ENCODE measurements at places on chromosomes 3 and 15.

GRCh38 chr3:79111375-79112052 is 656.3 kb downstream of the ROBO1 start:
- no peak for DNase-seq

DNA sequence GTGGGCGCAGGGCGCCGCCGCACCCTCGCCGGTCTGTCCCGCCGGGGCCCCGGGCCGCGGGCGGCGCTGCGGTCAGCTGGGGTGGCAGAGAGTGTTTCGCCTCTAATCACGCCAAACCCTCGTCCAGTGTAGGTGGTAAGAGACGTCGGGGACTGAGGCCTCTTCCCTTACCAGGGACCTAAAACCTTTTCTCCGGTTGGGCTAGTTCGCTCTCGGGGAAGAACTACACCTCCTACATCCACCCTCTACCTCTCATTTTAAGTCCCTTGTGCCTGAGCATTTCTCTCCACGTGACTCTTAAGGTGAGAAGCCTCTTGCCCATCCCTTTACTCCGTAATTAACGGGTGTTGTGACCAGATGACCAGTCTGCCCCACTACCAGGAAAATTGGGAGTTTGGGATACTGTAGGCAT is 520 bp downstream of the TMEM42 start:
- peak; percentile 52 for DNase-seq

DNA sequence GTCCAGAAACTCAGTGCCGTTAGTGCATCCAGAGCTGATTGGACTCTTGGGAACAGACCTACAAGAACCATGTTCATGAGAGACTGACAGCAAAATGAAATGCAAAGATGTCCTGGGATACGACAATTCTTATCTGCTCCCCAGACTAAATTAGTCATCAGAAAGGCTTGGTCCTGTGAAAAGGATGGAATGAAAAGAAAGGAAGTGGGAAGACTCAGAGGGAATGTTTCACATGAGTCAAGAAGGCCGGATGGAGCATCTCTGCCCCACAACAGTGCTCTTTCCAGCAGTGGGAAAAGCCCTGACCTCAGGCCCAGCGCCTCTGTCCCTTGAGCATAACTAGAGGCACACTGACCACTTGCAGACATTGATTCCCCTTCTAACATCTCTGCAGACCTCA is 39.3 kb upstream of the UACA start:
- no peak for DNase-seq

GRCh38 chr3:164641071-164641470 is 437.2 kb downstream of the SI start:
- DNase-seq, result no peak

DNA sequence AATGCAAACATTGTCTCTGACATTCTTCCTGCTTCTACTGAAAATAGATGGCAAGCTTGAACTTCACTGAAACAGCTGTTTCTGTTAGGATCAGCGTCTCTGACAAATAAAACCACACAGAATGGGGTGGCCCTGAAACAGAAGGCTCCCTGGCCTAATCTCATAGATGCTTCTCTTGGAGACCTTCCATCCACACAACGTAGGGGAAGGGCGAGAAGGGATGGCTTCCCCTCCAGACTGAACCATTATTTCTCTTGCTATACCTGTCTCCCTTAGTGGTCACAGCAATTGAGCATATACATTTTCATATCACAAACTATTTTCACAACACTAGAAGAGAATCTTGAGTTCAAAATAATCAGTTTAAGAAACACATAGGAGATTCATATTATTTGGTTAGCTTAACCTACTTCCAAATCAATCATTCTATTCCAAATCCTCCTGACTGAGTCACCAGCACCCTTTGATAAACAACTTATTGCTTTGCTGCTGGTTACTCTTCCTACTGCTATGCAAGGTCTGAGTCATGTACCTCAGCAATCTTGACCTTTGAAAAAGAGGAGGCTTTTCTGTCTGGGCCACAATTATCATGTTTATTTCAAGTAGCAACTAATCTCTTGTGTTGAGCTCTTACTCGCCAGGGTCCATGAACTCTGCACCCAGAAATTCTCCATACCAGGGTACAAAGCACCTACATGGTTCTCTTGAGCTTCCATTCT is 45.5 kb downstream of the CBLB start:
- DNase-seq, result no peak

DNA sequence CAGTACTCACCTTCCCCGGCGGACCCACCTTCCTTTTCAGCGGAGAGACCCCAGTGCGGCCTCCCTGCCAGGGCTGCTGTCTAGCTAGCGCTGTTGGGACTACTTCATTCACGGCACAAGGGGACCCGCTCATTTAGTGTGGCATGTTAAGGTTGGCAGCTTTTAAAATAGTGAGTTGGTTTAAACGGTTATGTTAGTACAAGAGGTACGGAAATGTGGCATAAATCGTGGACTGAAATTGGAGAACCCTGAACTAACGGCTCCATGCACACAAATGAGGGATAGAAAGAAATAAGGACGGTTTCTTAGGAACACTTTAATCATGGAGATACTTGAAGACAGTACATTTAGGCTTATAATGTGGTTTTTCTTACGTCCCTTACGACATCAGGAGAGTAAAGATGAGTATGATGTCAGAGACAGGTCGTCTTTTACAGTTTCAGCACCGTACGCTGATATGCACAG is 752 bp downstream of the CEP63 start:
- peak; percentile 22 for DNase-seq

- no peak for DNase-seq
These were observed 27.5 kb upstream of the RPL29 start for GRCh38 chr3:52023101-52023770.

GRCh38 chr15:89129123-89129815 is 41.0 kb downstream of the ABHD2 start:
- peak; percentile 54 for DNase-seq

GRCh38 chr3:149816986-149817385 is 4.0 kb downstream of the RNF13 start:
- DNase-seq, result no peak

- no peak for DNase-seq
These were observed 256.5 kb upstream of the NECTIN3 start for GRCh38 chr3:110815008-110815583.

GRCh38 chr15:85727068-85727467 is 67.7 kb downstream of the KLHL25 start:
- no peak for DNase-seq

DNA sequence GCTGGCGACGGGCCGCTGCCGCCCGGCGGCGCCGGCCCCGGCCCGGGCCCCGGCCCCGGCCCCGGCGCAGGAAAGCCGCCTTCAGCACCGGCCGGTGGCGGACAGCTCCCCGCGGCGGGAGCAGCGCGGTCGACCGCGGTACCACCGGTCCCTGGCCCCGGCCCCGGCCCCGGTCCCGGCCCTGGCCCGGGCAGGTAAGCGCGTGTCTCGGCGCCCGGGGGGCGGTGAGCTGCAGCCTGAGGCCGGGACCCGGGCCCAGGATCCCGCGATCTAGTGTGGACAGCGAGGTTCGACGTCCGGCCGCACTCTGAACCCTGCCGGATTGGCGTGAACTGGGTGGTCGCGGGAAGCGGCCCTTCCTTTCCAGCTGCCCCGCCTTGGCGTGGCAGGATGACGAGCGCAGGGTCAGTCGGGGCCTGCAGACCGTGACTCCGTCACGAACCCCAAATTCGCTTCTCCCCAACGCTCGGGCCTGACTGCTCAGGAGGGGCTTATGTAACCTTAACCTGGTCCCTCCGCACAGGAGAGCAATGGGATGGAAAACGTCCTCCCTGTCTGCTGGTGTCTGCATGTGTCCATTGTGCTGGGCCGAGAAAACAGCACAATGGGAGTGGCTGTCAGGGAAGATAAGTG is 472 bp downstream of the BSN start:
- DNase-seq, result no peak

DNA sequence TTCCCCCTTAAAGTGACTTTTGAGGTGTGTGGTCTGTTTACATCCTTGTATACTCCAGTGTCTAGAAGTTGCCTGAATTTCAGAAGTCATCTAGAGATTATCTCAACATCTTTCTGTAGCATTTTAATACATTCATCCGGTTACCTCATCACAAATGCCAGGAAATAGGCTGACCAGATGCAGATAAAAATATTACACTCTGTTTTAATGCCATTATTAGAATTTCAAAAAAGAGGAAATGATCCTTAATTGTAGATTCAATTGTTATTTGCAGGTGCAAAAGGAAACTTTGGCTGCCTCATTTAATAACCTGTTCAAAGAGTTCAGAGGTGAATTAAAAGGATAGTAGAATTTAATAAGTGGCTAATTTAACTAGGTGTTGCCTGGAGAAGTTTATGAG is 290.9 kb downstream of the C3orf38 start:
- no peak for DNase-seq

GRCh38 chr15:70390723-70391122 is 293.0 kb upstream of the TLE3 start:
- DNase-seq, result no peak

DNA sequence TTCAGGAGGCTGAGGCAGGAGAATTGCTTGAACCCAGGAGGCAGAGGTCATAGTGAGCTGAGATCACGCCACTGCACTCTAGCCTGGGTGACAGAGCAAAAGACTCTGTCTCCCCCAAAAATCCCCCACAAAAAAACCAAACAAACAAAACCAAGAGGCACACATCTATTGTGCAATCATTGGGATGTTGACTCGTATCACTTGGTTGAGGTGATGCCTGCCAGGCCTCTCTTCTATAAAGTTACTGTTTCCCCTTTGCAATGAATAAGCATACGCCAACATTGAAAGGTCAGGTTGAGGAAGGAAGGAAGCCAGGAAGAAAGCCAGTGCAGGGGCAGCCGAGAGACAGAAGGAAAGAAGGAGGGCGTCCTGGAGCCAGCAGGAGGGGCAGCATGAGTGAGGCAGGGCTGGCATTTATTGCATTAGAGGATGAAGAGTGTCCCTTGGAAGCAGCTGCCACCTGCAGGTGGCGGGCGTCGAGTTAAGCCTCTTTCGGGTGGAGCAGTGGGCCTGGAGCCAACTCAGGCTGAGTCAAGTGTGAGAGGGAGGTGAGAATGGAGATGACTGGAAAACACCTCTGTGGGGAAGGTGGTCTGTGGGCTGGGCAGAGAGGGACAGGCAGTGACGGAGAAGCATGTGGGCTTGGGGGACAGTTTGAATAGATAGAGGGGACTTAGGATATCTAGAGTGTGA is 8.3 kb upstream of the CSPG4 start:
- no peak for DNase-seq

DNA sequence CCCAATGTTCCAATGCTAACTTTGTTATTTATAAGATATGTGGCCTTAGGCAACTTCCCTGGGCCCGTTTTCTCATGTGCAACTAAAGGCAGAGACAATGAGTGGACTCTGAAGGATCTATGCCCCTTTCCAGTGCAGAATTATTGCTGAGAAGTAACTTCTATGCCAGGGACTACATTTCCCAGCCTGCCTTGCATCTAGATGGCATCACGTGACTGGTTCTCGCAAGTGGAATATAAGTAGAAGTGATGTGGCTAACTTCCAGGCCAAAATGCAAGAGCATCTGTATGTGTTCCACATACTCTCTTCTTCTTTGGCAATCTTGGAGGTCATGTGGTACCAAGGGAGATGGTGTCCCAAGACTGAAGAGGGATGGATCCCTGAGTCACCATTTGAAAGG is 674.4 kb downstream of the NTRK3 start:
- DNase-seq, result no peak

- DNase-seq, result no peak
These were observed 81.8 kb downstream of the WWTR1 start for GRCh38 chr3:149575961-149576564.

- DNase-seq, result no peak
These were observed 24.3 kb downstream of the ZSCAN2 start for GRCh38 chr15:84625123-84625522.

DNA sequence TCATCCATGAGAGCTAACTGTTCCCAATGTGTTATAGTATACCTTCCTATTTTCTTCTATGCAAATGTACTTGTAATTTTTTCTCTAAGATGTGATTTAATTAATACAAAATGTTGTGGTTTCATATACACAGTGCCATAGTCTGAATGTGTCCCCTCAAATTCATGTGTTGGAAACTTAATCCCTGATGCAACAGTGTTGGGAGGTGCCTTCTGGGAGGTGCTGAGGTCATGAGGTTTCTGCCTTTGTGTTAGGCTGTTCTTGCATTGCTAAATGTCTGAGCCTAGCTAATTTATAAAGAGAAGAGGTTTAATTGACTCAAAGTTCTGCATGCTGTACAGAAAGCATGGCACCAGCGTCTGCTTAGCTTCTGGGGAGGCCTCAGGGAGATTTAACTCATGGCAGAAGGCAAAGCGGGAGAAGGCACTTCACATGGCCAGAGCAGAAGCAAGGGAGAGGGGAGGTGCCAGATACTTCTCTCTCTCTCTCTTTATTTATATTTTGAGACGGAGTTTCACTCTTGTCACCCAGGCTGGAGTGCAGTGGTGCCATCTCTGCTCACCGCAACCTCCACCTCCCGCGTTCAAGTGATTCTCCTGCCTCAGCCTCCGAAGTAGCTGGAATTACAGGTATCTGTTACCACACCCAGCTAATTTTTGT is 34.7 kb upstream of the BNIP2 start:
- DNase-seq, result no peak

GRCh38 chr3:8562081-8562595 is 60.5 kb downstream of the LMCD1 start:
- no peak for DNase-seq

- no peak for DNase-seq
These were observed 22.5 kb upstream of the BFSP2 start for GRCh38 chr3:133377396-133377795.

DNA sequence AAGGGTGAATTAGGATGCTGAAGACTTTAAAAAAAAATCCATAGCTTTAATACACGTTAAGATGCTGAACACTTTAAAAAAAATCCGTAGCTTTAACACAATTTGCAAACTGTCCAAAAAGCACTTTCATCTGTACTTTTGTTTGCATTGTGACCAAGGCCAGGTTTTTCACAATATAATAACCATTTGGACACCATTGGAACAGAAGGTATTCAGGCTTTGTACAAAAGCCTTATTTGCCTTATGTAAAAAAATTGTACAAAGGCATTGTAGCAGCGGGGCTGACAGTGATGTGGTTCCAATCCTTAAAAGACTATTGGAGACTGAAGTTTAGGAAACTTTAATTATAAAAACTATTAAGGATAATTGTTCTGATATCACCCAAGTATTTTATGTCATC is 15.2 kb upstream of the ICE2 start:
- DNase-seq, result no peak

GRCh38 chr15:48185529-48185928 is 5.9 kb upstream of the CTXN2 start:
- DNase-seq, result no peak

DNA sequence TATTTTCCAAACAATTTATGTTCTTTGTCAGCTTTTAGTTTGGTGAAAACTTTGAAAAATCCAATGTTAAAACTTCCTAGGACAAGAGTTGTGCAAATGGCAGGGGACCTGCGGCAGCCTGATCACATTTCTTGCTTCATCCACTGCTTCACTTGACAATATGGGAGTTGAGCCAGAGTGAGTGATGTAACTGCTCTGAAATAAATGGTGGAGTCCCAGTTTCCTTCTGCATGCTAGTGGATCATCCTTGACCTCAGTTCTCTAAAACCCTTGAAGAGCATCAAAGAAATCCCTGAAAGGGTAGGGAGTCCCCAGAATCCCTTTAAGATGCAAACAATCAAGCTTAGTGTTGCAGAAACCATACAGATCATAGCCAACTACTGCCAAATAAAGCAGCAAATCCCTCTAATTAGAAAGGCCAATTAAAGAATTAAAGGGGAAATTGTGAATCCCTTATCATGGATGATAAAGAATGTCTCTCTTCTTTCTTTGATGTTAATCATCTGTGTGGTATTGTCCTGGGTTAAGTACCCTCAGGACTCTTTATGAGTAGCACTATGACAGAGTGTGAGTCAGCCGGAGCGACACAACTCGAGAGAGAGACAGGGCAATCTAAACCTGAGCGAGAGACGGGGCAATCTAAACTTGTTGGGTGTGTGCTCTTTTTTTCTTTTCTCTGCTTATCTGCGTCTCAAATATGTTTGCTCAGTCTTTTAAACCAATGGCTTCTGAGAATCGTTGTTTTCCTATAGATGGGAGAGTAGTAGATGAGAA is 41.8 kb upstream of the GAP43 start:
- no peak for DNase-seq

All from T-helper 2 cell (primary cell).